T-helper 9 cell (primary cell): ENCODE measurements at places on chromosomes 2 and 18.

DNA sequence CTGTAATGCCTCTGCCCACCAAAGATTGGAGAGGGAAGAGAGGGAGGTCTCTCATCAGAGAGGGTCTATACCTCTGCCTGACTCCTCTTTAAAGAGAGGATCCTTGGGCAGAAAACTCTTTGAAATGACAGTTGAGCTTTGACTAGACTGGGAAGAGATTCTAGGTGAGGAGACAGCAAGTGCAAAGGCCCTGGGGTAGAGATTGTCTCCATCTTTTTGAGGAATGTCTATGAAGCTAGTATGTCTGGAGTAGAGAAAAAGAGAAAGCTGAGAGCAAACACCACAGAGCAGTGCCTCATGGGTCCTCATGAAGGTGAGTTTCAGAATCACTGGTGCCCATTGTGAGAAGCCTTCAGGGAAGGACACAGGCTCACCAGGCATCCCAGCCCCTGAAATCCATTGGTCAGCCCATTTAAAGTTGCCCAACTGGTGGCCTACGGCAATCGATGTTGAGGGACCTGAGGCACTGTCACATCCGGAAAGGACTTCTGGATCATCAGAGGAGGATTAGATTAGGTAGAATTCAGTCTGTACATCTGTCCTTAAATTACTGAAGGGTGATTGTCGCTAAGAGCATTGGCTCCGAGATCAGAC lies 31.5 kb downstream of the LBH start:
- DNase-seq: no peak

DNA sequence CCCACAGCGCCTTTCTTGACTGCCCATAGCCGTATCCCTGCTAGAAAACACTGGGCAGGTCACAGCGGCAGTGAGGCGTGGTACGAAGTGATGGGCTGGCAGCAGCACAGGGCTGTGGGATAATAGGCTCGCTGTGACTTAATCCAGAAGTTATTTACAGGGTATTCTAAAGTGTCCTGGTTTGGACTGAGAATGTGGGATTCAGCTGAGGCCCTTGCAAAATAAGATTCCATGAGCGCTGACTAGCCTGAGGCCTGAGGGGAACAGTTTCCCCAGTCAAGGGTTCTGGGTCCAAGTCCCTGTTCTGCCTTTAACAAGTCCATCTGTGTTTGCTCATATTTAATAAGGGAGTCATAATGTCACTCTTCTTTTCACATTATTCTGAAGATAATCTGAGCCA lies 34.6 kb downstream of the SETBP1 start:
- DNase-seq: no peak

- no peak for DNase-seq
Observed at GRCh38 chr18:57057890-57058289, 89.0 kb upstream of the BOD1L2 start.

DNA sequence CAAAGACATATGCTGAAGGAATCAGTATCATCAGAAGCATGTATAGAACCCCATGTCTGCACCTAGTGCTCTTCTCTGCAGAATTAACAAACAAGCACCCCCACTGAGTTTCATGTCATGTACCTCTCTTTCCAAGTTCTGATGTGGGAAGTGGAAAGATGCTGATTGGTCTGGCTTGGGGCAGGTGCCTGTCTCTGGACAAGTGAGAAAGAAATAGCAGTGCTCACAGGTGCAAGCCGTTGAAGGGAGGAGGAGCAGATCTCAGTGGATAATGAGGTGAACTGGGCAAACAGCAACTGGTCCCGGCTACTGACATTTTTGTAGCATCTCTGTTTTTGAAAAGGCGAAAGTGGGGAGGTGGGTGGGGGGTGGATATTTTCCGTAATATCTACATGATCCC lies 17.5 kb upstream of the ACVR1 start:
- DNase-seq: no peak

DNA sequence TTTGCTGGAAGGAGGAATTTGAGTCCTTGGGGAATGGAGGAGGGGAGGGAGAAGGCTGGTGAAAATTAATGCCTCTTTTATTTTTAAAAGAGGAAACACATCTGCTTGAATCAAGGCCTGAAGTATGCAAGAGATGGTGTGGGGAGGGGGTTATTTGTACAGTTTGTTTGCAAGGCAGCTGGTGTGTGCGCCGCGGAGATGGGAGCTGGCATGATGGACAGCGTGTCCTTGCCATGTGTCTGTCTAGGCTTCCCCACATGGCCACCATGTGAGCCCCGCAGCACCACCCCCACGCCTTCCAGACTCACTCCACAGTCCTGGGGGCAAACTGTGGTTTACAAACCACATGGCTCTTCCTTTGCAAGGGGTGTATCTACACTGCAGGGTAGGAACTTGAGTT lies 154.8 kb upstream of the APCDD1 start:
- no peak for DNase-seq

GRCh38 chr2:77800410-77800809 lies 278.2 kb upstream of the LRRTM4 start:
- DNase-seq: no peak

- no peak for DNase-seq
Observed at GRCh38 chr18:23718243-23718720, 29.0 kb downstream of the LAMA3 start.

DNA sequence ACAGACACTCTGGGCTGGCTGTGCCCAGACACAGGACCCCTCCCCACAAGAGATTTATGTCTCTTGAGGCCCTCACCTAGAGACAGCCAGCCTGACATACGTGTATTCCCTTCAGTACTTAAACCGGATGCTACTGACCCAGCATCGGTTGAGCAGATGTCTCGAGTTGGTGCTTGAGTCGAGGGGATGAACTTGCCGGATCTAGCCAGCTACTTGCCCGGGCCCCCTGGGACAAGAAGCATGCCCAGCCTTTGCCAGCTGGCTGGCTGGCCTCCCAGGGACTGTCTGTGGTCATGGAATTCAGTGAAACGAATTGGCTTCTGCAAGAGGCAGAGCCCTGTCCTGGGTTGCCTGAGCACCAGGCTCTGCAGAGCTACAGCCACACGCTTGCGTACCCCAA lies 36.0 kb downstream of the DNMT3A start:
- no peak for DNase-seq

DNA sequence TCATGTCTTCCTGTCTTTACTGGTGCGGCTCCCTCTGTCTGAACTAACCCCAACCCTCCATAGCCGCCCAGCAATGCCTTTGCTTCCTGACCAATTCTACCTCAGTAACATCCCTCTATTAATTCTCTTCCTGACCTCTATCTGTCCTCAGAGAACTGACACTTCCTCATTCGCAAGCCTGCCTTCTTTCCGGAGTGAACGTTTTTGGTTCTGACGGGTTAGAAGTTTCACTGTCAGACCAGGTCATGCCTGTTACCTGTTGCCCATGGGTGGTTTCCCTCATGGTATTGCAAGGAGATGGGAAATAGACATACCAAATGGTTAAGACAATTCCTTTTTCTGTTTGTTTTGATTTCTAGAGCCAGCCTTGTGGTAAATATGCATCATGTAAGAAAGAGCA lies 453.4 kb upstream of the SLC14A2 start:
- no peak for DNase-seq

DNA sequence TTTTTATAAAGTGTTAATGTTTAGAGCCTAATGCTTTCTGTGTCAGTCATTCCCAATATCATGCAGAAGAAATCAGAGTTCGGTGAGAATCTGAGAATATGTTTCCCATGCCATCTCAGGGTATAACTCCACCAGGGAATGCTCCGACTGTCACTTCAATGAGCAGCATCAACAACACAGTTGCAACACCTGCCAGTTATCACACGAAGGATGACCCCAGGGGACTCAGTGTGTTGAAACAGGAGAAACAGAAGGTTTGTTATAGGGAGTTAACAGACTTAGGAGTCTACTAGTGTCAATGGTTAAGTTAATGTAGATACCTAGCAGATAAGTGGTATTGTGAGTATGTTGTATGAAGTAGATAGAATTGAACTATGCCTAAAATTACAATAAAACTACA lies 31.0 kb downstream of the VAPA start:
- DNase-seq: no peak

GRCh38 chr18:7004009-7004408 lies 113.6 kb downstream of the LAMA1 start:
- no peak for DNase-seq

DNA sequence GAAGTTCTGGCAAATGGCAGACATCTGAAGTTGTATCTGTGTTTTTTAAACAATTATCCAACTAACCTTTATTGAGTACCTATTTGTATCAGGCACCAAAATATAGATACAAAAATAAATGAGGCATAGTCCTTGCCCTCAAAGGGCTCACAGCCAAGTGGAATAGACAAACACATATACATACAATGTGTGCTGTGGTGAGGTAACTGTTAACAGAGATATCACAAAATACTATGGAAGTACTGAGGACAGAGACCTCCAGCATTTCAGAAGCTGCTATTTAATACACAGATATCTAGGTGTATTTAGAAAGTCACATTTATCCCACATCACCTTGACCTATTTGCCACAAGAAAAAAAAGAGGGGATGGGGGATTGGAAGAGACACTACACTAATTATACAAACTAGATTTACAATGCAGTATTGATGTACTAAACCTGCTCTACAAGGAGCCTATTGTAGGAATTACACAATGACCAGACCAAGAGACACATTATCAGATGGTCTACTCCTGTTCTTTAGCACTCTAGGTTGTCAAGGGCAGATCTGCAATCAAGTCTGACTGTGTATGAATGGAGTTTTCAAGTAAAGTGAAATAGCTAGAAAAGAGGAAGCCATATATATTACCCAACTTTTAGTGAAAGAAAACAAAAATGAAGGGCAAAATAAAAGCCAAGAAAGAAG lies 62.2 kb downstream of the SPIRE1 start:
- DNase-seq: no peak
